ENCODE measurements at places on chromosomes 3 and 15. TPM values are rescaled to one million over a fixed set of nuclear protein-coding genes. Genes with fewer than 3 reads are reported as not detected.

The PSTPIP1 gene
- total RNA-seq = not detected

The SATB1 gene
- 141 TPM for total RNA-seq

The SLC15A2 gene
- 9.4 TPM for total RNA-seq

The FSTL1 gene
- 63.5 TPM for total RNA-seq

The SAXO2 gene
- 11.9 TPM for total RNA-seq

The LRRIQ4 gene
- 0.63 TPM for total RNA-seq

The SCG3 gene
- 52.9 TPM for total RNA-seq

The CPNE9 gene
- 0.31 TPM for total RNA-seq

The DLL4 gene
- 6.3 TPM for total RNA-seq

The AGTR1 gene
- total RNA-seq = 0.31 TPM

The CEMIP gene
- total RNA-seq = 1.6 TPM

The MYRIP gene
- total RNA-seq = 10.0 TPM

The GADL1 gene
- total RNA-seq = 2.8 TPM

The RTP3 gene
- not detected for total RNA-seq

The TLR9 gene
- total RNA-seq = 0.31 TPM

The CYP1A2 gene
- not detected for total RNA-seq

The ANKUB1 gene
- 0.63 TPM for total RNA-seq

The TUSC7 gene
- total RNA-seq = not detected

The GALNT15 gene
- 5.0 TPM for total RNA-seq

The SLC28A1 gene
- not detected for total RNA-seq

The BUB1B gene
- 8.8 TPM for total RNA-seq

The GRM7 gene
- 126 TPM for total RNA-seq

The IGF1R gene
- total RNA-seq = 122 TPM

The LRRC2 gene
- 5.9 TPM for total RNA-seq

The SKOR1 gene
- 0.63 TPM for total RNA-seq

The ROPN1B gene
- total RNA-seq = 0.94 TPM

The CD200 gene
- total RNA-seq = 57.6 TPM

The PARP16 gene
- total RNA-seq = 16.6 TPM

The KIF7 gene
- total RNA-seq = 10.6 TPM

The TF gene
- total RNA-seq = 7.2 TPM

The CCR2 gene
- not detected for total RNA-seq

The POU1F1 gene
- total RNA-seq = not detected

The STRA6 gene
- total RNA-seq = 3.1 TPM

The MUC13 gene
- total RNA-seq = not detected
